Activated naive CD4-positive, alpha-beta T cell treated with anti-CD3 and anti-CD28 coated beads for 36 hours (primary cell): ENCODE measurements at places on chromosomes 1 and 21.
A peak's percentile ranks its signal among the peaks of the same experiment; 100 is the strongest.

DNA sequence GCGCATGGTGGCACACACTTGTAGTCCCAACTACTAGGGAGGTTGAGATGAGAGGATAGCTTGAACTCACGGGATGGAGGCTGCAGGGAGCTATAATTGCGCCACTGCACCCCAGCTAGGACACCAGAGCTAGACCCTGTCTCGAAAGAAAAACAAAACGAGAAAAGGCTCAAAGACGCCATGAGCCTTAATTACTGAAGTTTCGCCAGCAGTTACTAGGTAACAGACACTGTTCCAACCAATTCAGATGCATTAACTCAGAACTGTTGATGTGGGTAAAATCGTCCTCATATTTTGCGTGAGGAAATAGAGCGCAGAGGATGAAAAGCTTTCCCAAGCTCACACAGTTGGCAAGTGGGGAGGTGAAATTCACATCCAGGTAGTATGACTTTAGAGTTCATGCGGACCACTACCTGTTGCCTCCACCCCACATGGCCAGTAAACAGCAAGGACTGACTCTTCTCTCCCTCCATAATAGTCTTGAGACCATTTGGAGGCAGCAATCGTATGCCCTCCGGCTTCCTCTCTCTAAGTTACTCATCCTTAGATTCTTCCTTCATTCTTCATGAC, 40.1 kb downstream of the INAVA start:
- DNase-seq, result no peak

GRCh38 chr1:6220236-6220635, 14.3 kb downstream of the RNF207 start:
- DNase-seq, result no peak

DNA sequence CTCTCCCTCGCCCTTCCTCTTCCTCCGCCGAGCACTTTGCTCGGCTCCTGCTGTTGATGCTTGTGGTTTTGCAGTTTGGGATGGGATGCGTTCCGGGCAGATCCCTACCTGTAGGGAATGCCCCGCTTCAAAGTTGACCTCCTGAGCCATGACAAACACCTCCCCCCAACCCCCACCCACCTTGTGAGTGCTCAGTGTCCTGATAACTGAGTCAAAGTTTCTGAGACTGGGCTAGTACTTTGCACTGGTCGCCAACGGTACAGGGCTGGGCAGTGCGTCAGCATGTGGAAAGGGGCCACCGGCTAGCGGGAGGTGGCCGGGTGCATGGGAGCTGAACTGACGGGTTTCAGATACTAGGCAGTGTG, 771 bp downstream of the RABGAP1L start:
- DNase-seq, result no peak

GRCh38 chr1:208238710-208239472, 5.3 kb downstream of the PLXNA2 start:
- DNase-seq, result no peak

- no peak for DNase-seq
Observed at GRCh38 chr1:239322369-239322768, 64.0 kb upstream of the CHRM3 start.

- peak; percentile 38 for DNase-seq
Observed at GRCh38 chr1:234607109-234608024, 2.6 kb downstream of the IRF2BP2 start.

- DNase-seq, result no peak
Observed at GRCh38 chr21:16070207-16070651, 340.4 kb downstream of the USP25 start.

DNA sequence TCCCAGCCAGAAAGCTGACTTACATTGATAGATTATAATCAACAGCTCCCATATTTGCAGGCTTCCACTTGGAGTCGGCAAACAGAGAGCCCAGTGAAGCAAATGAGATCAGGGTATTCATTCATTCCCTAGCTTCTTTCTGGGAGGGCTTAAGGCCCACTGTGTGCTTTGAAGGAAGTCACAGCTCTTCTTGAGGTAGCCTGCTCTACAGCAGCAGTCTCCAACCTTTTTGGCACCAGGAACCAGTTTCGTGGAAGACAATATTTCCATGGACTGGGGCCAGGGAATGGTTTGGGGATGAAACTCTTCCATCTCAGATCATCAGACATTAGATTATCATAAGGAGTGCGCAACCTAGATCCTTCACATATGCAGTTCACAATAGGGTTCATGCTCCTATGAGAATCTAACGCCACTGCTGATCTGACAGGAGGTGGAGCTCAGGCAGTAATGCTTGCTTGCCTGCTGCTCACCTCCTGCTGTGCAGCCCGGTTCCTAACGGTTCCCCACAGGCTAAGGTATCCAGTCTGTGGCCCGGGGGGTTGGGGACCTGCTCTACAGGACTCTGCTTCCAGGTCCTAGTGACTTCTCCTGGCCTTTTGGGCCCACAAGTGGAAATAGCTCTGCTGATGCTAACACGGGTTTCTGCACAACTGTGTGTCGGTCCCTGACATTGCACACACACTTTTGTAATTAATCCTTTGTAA, 13.7 kb upstream of the ADAM30 start:
- DNase-seq, result no peak

GRCh38 chr1:109379422-109379821, 18.3 kb downstream of the SORT1 start:
- DNase-seq, result no peak

- DNase-seq, result peak; percentile 88
Observed at GRCh38 chr1:235917267-235917811, 50.6 kb upstream of the LYST start.

DNA sequence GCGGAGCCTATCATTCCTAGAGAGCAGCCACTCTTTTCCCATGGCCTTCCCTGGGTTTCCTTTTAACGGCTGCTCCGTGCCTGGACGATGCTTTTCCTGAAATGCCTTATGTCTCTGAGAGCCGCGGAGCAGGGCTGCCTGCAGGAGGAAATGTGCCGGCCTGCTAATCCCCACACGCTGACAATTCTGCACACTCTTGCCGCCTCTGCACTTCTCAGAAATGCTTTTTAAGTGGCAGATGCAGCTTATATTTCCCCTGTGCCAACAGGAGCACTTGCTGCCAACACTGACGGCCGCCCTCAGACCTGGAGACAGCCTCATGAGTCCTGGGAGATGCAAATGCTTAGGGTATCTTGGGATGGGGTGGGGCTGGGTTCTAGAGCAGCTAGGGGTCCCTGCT, 253.2 kb downstream of the GRIK3 start:
- DNase-seq, result no peak

- no peak for DNase-seq
Observed at GRCh38 chr1:84506729-84507453, 510 bp upstream of the GNG5 start.

DNA sequence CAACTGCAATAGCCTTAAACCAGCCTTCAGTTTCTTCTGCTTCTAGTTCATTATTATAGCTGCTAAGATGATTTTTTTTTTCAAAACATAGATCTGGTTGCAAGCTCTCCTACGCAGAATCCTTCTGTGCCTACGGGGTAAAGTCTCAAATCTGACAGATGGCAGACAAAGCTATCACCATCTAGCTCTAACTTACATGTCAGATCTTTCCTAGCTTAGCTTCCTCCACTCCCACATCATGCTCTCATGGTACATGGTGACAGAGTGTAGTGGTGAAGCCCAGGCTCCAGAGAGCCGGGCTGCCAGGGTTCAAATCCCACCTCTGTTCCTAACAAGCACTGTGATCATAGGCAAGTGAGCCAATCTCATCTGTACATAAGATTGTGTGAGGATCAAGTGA, 24.2 kb upstream of the GUCA2B start:
- no peak for DNase-seq

DNA sequence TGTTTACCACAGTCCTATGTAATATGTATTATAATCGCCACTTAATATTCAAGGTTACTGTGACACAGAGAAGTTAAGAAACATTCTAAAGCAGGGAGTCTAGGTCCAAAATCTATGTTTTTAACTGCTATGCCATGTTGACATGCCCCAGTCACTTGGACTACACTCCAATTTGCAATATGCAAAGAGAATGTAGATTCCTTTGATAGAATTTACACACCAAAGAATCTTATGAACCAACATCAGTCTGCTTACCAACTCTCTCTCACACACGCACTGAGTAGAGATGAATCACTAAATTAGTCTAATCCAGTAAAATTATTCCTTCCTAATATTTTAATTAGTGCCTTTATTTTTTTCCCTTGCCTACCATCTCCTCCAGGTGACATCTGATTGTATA, 266.2 kb downstream of the OLFM3 start:
- DNase-seq, result no peak

GRCh38 chr1:34701326-34702060, 53.4 kb upstream of the GJB5 start:
- no peak for DNase-seq

- no peak for DNase-seq
Observed at GRCh38 chr1:217535601-217536377, 95.1 kb downstream of the GPATCH2 start.

- DNase-seq, result no peak
Observed at GRCh38 chr1:33972676-33973395, 109.0 kb downstream of the HMGB4 start.

GRCh38 chr1:1761504-1762376, 16.5 kb downstream of the NADK start:
- DNase-seq, result no peak

- DNase-seq, result peak; percentile 76
Observed at GRCh38 chr1:84433258-84434080, 35.2 kb downstream of the DNASE2B start.

GRCh38 chr1:34906756-34907155, 22.7 kb downstream of the DLGAP3 start:
- DNase-seq, result no peak

DNA sequence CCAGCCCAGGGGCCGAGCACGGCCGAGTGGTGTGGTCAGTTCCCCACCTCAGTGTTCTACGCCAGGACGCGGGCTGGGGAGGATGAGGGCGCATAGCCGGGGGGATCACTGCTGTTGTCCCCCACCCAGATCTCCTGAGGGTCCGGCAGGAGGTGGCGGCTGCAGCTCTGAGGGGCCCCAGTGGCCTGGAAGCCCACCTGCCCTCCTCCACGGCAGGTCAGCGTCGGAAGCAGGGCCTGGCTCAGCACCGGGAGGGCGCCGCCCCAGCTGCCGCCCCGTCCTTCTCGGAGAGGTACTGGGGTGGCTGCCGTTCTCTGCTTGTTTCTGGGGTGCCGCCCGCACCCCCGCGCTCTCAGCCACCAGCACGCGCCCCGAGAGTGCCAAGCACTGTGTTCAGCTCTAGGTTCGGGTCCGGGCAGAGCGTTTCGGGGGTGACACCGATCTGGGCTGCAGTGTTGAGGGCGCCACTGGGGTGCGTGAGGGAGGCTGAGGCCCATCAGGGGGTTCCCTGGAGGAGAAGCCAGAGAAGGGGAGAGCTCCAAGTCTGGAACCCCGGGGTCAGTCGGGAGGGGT, 17.4 kb downstream of the SAMD11 start:
- DNase-seq, result no peak

GRCh38 chr1:181099152-181100014, 10.9 kb downstream of the IER5 start:
- peak; percentile 80 for DNase-seq

DNA sequence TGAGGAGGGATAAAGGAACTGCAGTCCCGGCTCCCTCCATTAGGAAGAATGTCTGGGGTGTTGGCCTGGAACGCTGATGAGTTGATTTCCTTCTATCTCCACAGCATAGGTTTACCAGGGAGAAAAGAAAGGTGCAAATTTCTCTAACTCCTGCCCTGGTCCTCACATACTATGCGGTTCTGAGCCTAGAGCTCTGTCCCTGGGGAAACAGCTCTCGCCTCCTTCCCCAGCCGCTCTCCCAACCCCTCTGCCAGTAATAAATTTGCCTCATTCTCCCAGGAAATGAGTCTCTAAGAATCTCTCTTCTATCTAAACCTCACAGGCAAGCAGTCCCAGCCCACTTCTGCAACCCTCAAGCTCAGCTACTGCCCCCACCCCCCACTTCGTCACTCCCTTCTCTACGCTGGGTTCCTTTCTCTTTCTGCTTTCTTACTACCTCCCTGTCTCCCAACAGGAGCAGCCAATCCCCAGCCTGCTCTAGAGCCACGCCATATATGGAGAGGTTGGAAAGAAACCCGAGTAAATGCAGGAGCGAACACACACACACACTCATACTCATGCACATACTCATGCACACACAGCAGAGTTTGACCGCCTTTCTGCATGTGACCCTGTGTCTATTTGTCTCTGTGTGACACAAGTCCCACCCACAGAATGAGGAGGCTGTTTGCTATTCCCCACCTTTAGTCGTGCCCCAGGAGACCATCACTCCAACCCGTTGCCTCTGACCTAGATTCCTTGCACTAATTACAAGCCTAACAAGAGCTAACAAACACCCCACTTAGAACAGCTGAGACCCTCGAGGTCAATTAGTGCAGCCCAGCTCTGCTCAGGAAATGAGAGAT, 13.4 kb downstream of the PLEKHO1 start:
- peak; percentile 49 for DNase-seq

DNA sequence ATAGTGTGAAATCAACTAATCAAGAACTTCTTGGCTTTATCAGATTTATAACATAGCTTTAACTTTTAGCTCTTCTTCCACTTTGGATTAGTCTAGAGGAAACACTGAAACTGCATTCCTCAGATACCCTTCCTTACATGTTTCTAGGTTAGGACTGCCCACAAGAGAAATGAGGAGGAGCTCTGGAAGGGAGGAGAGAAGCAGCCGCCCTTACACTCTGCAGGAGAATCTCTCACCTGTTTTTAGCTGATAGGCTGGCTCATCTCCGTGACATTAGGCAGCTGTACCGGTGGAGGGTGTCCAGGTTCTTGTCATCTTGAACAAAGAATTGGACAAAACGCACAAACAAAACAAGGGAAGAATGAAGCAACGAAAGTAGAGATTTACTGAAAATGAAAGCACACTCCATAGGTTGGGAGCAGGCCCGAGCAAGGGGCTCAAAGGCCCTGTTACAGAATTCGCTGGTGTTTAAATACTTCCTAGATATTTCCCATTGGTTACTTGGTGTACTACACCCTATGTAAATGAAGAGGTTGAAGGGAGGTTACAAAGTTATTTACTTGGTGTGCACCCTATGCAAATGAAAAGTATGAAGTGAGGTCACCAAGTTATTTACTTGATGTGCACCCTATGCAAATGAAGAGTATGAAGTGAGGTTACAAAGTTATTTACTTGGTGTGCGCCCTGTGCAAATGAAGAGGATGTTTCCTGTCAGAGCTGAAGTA, 524.9 kb upstream of the CHRM3 start:
- DNase-seq, result no peak

DNA sequence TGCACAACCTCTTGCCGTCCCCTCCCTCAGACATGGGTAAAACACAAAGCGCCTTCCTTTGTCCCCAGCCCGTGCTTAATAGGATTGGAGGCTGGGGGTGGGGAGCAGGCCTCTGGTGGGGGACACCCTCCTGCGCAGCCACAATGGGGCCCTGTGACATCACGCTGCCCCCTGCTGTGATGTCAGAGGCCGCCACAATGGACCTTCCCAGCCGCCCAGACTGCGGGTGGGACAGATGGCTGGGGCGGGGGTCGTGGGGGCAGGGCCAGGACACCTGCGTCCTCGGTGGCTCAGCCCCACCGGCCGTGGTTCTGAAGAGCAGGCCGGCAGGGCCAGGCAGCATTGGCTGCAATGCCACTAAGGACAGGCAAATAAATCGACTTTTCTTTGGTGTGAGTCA, 39.9 kb downstream of the EPHA2 start:
- no peak for DNase-seq

DNA sequence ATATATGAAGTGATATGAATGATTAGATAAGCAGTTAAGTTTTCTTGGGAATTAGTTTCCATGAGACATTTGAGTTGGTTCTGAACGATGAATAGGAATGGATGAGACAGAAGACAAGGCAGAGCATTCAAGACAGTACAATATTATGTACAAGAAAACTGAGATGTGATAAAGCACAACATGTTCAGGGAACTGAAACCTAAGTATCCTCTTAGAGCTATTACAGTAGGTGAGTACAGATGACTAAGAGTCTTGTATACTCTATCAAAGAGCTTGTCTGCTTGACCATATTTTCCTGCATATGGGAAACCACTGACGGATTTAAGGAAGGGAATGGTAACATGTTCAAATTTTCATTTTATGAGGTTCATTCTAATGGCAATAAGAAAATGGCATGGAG, 61.6 kb downstream of the NME7 start:
- DNase-seq, result no peak
